ENCODE measurements at places on chromosomes 2 and 18.
A peak's percentile ranks its signal among the peaks of the same experiment; 100 is the strongest.

GRCh38 chr2:162365392-162365791, 21.5 kb downstream of the GCA start:
- no peak for DNase-seq

GRCh38 chr2:150584081-150584480, 96.6 kb upstream of the RND3 start:
- DNase-seq: no peak

- no peak for DNase-seq
Measured at GRCh38 chr2:241637795-241638660, 535 bp downstream of the ATG4B start.

GRCh38 chr2:127083819-127084503, 23.0 kb downstream of the BIN1 start:
- no peak for DNase-seq

DNA sequence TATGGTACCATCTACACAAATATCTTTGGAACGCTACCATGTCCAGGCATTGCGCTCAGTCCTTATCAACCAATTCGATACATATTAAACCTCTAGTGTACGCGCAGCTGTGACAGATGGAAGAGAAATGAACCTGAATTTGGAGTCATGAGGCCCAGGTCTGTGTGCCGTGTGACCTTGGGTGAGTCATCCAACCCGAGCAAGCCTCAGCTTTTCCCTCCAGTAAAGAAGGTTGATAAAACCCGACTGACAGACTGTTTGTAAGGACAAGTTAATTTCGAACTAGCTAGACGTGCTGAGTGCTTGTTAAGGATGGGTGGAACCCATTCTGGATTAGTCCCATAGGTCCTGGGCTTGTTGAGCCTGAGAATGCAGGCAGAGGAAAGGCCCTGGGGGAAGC, 28.2 kb downstream of the GREB1 start:
- no peak for DNase-seq

DNA sequence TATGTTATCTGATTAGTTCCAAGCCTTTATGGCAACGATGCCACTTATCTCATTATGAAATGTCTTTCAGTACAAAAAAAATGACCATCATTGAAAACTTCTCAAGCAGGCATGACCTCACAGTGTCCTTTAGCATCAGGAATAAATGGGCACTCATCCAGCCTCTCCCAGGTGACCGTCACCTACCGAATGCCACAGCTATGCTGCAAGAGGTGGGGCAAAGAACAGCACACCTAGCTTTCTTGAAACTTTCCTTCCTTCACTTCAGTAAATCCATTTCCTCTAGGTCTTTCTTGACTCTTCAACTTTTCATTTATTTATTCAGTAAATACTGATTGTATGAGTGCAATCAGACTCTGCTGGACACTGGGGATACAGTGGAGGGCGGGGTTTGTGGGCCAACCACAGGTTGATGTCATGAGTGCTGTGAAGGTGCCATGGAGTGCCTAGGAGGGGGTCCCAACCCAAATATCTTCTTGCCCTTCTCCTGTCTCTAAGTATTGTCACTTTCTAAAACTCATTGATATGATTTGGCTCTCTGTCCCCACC, 54.3 kb upstream of the HK2 start:
- DNase-seq: no peak

GRCh38 chr2:40034801-40035200, 255.7 kb upstream of the THUMPD2 start:
- DNase-seq: no peak

- peak; percentile 34 for DNase-seq
Measured at GRCh38 chr2:172710584-172711047, 25.0 kb upstream of the RAPGEF4 start.

- no peak for DNase-seq
Measured at GRCh38 chr2:16861530-16861929, 195.9 kb upstream of the CYRIA start.

DNA sequence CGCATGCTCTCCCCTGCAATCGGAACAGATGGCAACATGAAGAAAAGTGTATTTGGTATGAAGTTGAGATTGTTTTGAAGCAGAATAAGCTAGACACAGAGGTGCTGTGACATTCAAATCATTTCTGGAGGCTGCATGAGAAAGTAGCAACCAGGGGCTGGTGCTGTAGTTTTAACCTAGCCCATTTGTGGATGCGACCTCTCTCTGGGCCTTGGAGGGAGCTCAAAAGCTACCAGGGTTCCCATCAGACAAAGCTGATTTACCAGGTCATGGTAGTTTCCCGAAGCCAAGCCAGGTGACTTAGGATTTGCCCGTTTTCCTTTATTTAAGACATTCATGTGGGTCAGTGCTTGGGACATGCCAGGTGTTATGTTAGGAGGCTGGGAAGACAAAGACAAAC, 77.5 kb downstream of the CIB4 start:
- DNase-seq: no peak

GRCh38 chr18:67359873-67360838, 156.4 kb downstream of the DSEL start:
- DNase-seq: peak; percentile 72

- DNase-seq: no peak
Measured at GRCh38 chr2:237459741-237460174, 27.3 kb upstream of the MLPH start.

DNA sequence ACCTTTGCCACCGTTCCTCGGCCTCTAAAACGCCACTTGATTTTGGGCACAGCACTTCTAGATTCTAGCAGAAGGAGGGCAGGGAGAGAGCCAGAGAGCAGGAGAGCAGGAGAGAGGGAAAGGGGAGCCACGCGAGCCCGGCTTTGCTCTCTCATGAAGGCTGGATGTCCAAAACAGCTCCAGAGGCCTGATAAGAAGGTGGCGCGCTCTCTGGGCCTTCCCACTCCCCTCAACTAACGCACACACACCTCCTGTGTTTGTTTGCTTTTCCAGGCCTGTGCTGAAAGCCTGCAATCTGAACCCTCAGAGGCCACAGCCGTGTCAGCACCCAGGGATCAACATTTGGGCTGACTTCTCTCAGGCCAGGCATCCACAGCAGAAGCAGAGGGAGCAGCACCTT, 184.8 kb upstream of the SOX11 start:
- DNase-seq: no peak

DNA sequence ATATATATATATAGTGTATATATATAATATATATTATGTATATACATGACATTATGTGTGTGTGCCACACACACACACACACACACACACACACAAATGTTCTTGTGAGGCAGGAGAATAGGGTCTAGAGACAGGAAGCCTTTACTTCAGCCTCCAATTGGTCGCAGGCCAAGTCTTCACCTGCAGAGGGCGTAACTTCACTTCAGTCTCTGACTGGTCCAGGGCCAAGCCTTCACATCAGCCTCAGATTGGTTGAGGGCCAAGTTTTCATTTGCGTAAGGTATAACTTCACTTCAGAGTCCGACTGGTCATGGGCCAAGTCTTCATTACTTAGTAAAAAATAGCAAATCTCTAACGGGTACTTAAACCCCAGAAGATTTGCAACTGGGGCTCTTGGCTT, 13.2 kb upstream of the SS18 start:
- peak; percentile 35 for DNase-seq

GRCh38 chr18:22337306-22337705, 80.4 kb downstream of the CTAGE1 start:
- DNase-seq: no peak

DNA sequence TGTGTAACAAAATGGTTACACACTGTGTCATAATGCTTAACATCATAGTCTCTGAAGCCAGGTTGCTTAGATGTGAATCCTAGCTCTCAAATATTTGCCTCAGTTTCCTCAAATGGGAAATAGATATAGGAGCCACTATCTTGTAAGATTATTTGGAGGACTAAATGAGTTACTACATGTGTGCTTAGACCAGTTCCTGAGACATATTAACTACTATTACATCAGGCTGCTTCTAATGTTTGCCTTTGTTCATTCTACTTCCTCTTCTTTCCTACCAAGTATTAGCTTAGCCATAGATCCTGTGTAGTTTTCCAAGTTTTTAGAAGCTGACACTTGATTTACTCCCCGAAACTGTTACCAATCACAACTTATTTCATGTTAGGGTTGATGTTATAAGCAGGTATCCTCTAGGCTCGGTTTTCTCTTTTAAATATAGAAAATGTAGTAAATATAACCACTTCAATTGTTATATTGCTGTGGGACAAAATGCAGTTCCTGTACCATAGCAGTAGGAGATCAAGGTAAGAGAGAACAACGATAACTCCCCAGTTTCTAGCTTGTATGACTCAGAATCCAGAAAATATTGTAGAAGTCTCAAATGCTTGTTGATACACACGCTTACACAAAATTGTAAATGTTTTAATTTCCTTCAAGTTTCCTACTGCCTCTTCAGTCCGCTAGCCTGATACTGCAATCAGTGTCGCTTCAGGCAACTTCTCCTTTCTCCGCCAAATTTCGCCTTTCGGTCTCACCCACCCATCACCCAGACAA, 751 bp upstream of the DNAJC10 start:
- no peak for DNase-seq

- DNase-seq: no peak
Measured at GRCh38 chr2:239916205-239917124, 108.7 kb downstream of the NDUFA10 start.

GRCh38 chr2:46601328-46601963, 122.1 kb downstream of the TMEM247 start:
- DNase-seq: no peak

DNA sequence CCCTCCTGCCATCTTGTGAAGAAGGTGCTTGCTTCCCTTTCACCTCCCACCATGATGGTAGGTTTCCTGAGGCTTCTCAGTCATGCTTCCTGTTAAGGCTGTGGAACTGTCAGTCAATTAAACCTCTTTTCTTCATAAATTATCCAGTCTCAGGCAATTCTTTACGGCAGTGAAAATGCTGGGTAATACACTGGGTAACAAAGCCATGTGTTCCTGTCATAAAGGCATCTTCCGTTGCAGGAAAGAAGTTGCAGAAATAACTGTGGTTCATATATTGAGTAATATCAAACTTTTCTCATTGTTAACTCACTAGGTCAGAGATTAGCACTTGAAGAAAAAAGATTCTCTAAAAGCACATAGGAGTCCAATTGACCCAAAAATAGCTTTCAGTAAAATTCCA, 163.9 kb upstream of the HNMT start:
- DNase-seq: no peak

DNA sequence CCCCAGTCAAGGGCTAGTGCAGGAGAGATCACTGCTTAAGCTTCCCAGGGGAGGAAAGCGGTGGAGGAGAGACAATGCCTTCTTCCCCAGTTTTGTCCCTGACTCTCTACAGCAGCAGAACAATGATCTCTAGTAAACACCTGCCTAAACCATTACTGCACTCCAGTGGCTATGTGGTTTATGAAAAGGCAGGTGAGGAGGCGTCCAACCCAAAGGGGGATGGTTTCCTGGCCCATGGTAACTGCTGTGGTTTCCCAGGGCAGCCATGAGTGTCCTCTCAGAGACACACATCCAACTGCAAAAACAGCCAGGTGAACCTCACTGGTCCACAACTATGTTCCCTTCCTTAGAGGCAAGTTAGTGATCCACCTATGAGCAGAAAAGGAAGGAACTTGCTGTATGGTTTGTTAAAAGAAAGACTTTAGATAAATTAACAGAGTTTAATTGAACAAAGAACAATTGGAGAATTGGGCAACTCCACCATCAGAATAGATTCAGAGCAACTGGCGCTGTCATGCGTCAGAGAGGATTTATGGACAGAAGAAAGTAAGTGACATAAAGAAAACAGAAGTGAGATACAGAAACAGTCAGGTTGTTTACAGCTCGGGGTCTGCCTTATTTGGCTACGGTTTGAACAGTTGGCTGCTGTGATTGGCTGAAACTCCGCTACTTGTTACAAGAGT, 4.8 kb upstream of the TTC39C start:
- no peak for DNase-seq

DNA sequence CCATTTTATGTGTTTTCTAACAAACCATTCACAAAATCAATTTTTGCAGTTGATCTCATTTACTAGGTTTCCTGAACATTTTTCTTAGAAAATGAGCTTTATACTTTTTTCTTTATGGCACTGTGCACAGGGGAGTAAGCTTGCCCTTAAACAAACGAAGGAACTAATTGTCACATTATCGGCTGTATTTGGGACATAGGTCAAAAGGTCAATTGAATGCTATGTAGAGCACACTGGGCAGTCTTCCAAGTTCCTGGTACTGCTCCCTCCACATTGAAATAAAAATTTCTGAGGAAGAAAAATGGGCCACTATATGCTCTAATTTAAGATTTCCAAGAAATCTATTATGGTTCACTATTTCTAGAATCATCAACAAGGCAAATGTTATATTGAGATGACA, 93.6 kb upstream of the TMEFF2 start:
- DNase-seq: no peak

GRCh38 chr2:165192729-165193128, 11.1 kb downstream of the SCN3A start:
- DNase-seq: no peak

Measured in activated CD4-positive, alpha-beta T cell treated with anti-CD3 and anti-CD28 coated beads, Interleukin-2, amount 50 U/mL, for 16 hours (primary cell).